ENCODE measurements at places on chromosomes 5 and 9. TPM values are rescaled to one million over a fixed set of nuclear protein-coding genes. Genes with fewer than 3 reads are reported as not detected.

GRCh38 chr5:8383616-8384015, 514.7 kb downstream of the MTRR start:
- DNase-seq, result no peak

The TAL2 gene
- not detected for total RNA-seq

The POU5F2 gene
- 1.3 TPM for total RNA-seq

The PCDHB10 gene
- under 0.01 TPM for total RNA-seq

The NR5A1 gene
- not detected for total RNA-seq

The RLN2 gene
- total RNA-seq, result 0.43 TPM

- no peak for DNase-seq
These were observed 81.9 kb downstream of the APBA1 start for GRCh38 chr9:69590266-69590665.

The C1QTNF2 gene
- 0.64 TPM for total RNA-seq

DNA sequence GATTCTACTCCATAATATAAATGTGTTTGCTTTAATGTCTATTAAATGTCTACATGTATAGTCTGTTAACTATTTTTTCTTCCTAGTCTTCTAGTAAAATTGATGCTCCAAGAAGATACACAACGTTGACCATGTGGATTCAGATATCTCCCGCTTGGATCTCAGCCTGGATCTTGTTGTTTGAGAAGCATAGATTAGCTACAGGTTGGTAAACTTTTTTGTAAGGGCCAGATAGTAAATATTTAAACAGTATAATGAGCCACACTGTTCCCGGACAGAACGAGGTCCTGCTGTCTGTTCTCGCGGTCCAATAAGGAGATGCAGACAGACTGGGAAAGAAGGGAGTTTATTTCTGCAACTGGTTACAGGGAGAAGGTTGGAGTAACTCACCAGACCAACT, 86.2 kb upstream of the IL12B start:
- no peak for DNase-seq

DNA sequence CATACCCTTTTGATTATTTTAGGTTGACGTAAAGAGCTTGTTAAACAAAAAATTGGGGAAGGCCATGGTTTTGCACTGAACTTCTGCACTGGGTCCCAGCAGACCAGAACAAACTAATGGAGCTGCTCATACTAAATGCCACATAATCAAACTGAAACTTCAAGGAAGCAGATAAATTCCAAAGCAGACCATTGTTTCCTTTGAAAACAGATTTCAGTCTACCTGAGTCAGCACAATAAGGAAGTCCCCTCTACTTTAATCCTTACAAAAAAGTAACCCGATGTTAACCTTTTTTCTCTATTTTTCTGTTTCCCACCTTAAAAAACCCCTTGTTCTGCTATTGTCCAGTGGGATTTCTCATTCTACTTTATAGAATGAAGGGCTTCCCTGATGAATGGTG, 39.2 kb downstream of the WDR36 start:
- DNase-seq, result no peak

GRCh38 chr9:16575986-16576245, 294.6 kb downstream of the BNC2 start:
- DNase-seq, result peak; percentile 28

DNA sequence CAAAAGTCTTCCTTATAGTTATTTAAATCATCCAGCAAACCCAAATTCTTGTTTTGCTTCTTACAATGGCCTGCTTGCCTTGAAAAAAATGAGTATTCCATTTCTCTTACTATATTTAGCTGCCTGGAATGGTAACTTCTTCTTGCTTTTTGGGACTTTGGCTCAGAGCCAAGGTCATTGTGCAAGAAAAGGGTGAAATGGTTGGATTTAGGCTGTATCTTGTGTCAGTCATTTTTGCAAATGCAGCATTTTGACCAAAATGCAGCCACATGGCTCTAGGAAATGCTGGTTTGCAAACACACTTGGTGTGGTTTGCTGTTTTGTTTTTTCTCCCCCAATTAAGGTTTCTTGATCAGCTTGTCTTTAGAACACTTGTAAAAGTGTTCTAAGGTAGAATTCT, 133.3 kb upstream of the ELL2 start:
- DNase-seq, result no peak

GRCh38 chr5:151146061-151146460, 11.5 kb downstream of the ANXA6 start:
- no peak for DNase-seq

DNA sequence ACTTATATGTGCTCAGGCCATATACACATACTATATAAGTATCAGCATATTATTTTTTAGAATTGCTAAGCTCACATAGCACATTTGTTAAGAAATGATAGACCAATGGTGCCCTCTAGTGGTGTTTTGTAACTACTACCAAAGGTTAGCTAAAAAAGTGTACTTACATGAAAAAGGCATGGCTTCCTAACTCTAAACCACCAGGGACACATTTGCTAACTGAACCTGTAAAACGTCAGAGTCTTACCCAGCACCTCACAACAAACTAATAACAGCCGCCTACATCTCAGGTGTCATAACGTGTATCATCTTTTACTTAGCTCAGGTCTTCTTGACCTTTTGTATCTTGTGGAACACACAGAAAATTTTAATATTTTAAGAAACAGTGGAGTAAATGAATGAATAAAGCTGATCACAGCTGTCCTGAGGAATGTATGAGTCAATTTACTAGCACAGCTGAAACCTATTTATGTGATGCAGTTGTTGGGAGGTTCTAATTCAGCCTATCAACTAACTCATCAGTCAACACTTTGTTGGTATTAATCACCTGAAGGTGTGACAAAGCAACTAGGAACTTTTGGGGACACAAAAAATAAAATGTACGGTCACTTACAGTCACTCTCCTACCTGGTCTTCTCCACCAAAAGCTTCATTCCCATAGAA, 72.9 kb downstream of the BAAT start:
- DNase-seq, result peak; percentile 84

- DNase-seq, result no peak
These were observed 480.9 kb downstream of the MTRR start for GRCh38 chr5:8349855-8350254.

GRCh38 chr5:69238760-69239251, 4.1 kb downstream of the CDK7 start:
- peak; percentile 64 for DNase-seq

The GARIN3 gene
- total RNA-seq, result not detected

- DNase-seq, result no peak
These were observed at the start of gene FOXI1 for GRCh38 chr5:170105642-170106611. Gene FOXI1 (plus strand): TSS chr5:170105897. CDS start chr5:170105958, 61 bp downstream.

The FIBCD1 gene
- 4.3 TPM for total RNA-seq

DNA sequence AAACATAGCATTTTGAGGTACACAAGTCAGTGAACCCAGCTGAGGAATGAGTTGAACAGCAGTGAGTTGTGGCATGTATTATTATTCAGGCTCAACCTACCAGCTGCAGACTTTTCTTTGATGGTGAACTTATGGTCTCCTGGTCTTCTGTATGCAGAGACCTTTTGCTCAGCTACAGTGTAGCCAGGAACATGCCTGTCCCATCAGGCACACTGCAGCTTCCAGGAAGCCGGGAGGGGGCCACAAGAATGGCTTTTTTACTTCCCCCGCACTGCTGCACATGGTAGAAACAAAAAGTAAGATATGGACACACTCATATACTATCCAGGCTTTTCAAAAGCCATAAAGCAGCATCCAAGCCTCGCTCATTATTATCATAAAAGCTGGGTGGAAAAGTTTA, 65.3 kb upstream of the PLPP1 start:
- DNase-seq, result no peak

The CMYA5 gene
- 1.7 TPM for total RNA-seq

Measured in fibroblast of villous mesenchyme (primary cell).